ENCODE measurements at places on chromosomes 5 and 9.
A peak's percentile ranks its signal among the peaks of the same experiment; 100 is the strongest.

- DNase-seq, result no peak
Observed at GRCh38 chr5:116766470-116766947, 191.9 kb upstream of the SEMA6A start.

DNA sequence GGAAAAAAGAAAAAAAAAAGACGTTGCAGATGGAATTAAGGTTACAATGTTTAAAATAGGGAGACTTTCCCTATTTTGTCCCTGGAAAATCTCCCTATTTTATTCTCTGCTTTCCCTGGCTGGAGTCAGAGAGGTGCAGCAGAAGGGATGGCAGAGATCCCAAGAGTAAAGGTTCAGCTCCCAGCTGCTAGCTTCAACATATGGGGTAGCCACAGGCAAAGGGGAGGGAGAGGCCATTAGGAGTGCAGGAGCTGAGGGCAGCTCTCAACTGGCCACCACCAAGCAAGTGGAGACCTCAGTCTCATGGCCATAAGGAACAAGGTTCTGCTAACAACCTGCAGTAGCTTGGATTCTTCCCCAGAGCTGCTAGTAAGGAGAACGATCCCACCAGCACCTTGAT, 367.0 kb upstream of the DAP start:
- no peak for DNase-seq

DNA sequence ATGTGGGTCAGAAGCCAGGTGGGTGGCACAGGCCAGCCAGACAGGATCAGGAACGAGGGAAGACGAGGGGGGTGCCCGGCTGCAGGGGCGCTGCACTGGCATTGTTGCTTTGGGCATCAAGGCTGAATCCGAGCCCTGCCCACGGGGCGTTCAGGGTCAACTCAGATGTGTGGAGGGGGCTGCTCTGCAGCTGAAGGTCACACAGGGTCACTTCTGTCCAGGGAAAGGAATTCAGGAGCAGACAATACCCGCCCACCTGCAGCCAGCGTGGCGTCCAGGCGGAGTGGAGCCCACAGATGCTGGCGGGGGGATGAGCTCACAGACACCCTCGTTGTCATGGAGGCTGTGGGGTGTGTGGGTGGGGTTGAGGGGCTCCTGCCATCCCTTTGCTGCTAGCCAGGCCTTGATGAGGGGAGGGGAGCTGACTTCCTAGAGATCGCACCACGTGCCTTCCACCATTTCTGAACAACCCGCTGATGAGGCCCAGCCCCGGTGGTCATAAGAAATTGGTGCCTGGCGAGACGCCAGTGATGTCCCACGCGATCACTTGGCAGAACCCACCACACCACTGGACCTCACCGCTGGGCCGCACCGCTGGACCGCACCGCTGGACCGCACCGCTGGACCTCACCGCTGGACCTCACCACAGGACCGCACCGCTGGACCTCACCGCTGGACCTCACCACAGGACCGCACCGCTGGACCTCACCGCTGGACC, 31.2 kb downstream of the MRPL36 start:
- no peak for DNase-seq

DNA sequence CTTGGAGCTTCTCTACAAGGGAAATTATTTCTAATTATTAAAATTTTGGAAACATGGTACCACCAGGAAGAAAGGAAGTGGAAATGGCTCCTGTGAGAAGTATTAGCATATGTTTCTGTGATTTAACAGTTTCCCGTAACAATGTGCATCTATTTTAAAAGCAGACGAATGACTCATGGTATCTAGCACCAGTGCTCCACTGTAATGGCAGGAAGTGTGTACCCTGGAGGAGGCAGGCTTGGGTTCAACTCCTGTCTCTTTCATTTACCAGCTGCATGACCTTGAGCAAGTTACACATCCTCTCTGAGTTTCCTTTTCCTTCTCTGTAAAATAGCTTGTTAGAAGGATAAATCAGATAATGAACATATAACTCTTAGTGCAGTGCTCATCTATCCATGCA, 41.0 kb upstream of the ANGPTL2 start:
- no peak for DNase-seq

DNA sequence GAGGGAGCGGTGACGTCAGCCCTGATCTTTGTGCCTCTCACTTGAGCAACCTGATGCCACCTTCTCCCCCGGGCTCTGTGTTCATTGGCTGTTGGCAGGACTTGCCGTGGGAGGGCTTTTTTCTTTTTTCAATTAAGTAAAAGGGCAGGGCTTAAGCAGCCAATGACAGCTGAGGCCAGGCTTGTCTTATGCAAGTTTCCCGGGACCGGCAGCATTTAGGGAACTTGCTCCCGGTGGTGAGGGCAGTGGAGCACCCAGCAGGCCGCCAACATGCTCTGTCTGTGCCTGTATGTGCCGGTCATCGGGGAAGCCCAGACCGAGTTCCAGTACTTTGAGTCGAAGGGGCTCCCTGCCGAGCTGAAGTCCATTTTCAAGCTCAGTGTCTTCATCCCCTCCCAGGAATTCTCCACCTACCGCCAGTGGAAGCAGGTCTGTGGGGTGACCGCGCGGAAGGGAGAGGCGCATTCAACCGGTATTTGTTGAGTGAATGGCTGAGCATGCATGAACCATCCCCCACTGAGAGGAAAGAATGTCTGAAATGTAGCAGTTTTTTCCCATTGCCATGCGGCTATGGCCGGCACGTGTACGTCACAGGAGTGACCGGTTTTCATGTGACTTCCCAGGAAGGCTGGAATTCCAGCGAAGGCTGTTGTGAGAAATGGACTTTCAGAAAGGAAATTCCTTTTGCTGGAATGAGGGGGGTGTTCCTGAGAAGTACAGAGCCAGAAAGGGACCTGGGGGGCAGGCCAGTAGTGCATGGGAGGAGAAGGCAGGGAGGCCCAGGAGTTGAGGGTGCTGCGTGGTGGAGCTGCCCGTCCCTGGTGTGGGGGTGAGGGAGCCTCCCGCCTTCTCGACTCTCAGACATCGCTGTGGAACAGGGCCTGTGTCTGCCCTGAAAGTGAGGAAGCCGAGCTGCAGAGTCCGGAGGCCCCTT, 29.0 kb downstream of the PTGES2 start:
- DNase-seq, result peak; percentile 90

GRCh38 chr5:110957934-110958333, 113.6 kb upstream of the TSLP start:
- no peak for DNase-seq

GRCh38 chr9:110140276-110140675, 67.7 kb downstream of the C9orf152 start:
- DNase-seq, result no peak

- DNase-seq, result peak; percentile 60
Observed at GRCh38 chr5:129904667-129905472, 605 bp downstream of the CHSY3 start.

DNA sequence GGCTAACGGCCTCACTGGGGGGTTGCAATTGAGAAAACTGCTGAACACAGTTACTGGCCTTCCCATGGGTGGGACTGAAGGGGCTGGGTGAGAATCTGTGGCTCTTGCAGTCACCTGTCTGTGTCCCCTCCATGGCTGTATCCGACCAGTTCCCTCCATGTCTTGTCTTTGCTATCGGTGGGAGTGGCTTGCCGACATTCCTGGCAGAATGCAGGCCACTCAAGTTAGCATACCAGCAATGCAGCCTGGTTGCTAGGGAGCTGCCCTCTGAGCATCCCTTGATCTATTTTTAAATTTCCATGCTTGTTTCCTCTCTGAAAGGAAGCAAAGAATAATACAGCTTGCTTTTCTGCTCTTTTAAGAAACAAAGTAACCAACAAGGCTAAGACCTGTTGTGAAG, 1509.7 kb upstream of the WWC1 start:
- DNase-seq, result peak; percentile 18

DNA sequence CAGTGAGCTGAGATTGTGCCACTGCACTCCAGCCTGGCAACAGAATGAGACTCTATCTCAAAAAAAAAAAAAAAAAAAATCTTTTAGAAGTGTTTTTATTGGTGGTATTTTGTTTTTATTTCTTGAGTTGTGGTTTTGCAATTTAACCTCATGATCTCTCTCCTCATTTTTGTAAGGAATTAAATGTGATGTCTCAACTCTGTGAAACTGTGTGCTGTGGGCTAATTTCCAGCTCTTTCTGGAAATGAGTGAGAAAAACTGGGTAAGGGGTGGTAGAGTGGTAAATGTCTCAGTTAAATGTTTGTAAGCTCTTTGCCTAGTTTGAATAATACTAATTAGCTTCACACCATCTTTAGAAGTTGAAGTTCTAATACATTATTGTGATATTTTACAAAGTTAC, 29.0 kb downstream of the ACO1 start:
- no peak for DNase-seq

GRCh38 chr5:177339107-177339638, 12.3 kb downstream of the LMAN2 start:
- DNase-seq, result no peak

- no peak for DNase-seq
Observed at GRCh38 chr5:124724357-124725039, 21.9 kb downstream of the ZNF608 start.

- DNase-seq, result no peak
Observed at GRCh38 chr9:79665369-79665768, 93.6 kb downstream of the TLE4 start.

Measured in nephron progenitor cell (in vitro differentiated cells).